ENCODE measurements at places on chromosomes 16 and 17.

DNA sequence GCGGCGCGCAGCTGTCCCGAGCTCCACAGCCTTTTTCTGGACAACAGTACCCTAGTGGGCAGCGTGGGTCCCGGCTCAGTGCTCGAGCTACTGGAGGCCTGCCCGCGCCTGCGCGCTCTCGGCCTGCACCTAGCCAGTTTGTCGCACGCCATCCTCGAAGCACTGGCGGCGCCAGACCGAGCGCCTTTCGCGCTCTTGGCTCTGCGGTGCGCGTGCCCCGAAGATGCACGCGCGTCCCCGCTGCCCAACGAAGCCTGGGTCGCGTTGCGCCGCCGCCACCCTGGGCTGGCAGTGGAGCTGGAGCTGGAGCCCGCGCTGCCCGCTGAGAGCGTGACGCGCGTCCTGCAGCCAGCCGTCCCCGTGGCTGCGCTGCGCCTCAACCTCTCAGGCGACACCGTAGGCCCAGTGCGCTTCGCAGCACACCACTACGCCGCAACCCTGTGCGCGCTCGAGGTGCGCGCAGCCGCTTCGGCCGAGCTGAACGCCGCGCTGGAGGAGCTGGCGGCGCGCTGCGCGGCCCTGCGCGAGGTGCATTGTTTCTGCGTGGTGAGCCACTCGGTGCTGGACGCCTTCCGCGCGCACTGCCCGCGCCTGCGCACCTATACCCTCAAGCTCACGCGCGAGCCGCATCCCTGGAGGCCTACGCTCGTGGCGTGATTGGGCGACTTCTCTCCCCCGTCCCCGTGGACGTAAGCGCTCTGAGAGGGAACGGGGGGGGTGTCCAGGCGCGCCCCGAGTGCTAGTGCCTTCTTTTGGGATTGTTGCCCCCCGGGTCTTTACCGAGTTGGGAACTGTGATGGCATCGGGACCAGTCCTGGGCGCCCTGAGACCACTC is 1.2 kb upstream of the HSF4 start:
- DNase-seq = no peak

DNA sequence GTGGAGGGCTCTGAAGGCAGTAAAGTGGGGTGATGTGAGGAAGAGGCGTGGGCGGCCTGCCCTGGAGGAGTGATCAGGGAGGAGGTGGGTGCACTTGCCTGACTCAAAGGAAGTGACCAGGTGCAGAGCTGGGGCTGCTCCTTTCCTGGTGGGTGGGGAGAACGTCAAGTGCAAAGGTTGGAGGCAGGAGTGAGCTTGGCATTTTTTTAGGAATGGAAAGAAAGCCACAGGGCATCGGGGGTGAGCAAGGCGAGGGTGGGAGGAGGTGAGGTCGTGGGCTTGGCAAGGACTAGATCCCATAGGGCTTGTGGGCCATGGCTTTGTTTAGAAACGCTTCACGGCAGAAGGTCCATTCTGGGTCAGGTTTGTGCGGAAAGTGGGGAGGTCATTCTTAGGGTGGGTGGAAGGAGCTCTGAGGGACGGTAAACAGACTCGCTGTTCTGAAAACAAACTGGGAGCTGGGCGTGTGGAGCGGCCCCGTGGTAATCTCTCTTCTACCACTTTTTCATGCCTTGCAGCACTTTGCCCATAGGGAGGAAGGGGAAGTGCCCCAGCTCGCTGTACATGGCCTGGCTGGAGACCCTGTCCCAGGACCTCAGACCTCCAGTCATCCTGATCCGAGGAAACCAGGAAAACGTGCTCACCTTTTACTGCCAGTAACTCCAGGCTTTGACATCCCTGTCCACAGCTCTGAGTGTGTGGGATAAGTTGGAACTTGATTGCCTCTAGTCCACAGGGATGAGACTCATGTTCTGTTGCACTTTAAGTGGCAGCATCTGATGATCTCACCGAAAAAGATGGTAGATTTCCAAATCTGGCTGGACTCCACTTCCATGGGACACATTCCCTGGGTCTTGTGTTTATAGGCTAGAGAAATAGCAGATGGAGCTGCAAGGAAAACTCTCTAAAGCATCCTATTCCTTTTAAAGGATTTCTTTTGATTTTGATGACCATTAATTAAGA is 18.9 kb upstream of the HERPUD1 start:
- no peak for DNase-seq

DNA sequence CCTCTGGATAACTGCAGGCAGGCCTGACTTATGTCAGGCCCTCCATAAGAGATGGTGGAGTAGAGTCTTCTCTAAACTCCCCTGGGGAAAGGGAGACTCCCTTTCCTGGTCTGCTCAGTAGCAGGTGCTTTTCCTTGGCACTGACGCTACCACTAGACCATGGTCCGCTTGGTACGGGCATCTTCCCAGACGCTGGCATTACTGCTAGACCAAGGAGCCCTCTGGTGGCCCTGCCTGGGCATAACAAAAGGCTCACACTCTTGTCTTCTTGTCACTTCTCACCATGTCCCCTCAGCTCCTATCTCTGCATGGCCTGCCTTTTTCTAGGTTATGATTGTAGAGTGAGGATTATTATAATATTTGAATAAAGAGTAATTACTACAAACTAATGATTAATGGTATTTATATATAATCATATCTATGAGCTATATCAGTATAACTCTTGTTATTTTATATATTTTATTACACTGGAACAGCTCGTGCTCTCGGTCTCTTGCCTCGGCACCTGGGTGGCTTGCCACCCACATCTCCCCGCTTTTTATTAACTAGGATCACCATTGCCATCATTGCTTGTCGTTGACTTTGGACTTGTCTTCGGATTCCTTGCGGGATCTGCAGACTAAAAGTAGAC is 59.8 kb upstream of the ARL4D start:
- no peak for DNase-seq

DNA sequence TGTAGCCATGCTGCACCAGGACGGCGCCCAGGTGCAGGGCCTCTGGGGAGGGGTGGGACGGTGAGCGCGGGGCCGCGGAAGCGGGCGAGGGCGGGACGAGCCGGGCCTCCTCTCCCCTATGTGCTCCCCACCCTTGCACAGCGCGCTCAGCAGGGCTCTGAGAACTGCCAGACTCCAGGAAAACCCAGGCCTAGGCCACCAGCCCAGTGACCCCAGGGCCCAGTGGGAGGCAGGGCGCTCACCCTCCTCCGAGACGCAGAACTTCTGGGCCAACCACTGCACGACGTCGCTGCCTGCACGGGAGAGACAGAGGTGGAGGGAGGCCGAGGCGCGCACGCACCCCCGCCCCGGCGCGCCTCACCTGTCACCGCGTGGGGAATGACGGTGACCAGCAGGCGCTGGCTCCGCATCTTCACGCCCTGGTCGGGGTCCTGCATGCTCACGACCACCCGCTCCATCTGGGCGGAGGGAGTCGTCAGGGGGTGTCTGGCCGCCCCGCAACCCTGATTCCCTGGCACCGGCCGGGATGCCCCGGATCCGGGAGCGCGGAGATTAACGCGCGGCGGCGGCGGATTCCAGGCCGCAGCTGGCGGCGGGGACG is 603 bp downstream of the RGS11 start:
- peak; percentile 64 for DNase-seq

DNA sequence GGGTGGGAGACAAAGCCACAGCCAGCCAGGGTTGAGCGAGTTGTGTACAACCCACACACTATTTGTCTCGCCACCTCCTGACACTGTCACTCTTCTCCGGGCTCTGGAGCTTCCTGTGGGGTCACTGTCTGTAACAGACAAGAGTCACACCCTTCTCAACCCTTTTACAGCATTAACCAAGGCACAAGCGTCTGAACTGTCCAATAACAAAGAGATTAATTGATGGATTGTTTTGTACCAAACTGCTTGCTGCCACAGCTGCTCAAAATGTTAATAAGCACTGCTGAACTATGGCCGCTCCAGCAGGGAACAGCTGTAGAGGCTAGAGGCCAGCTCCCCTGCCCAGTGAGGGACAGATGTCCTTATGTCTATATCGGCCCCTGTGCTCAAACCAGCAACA is 25.2 kb upstream of the HYDIN start:
- no peak for DNase-seq

- no peak for DNase-seq
These were observed 62.3 kb downstream of the ZDHHC7 start for GRCh38 chr16:84948851-84949610.

- no peak for DNase-seq
These were observed 8.4 kb downstream of the FOXN1 start for GRCh38 chr17:28514561-28515002.

DNA sequence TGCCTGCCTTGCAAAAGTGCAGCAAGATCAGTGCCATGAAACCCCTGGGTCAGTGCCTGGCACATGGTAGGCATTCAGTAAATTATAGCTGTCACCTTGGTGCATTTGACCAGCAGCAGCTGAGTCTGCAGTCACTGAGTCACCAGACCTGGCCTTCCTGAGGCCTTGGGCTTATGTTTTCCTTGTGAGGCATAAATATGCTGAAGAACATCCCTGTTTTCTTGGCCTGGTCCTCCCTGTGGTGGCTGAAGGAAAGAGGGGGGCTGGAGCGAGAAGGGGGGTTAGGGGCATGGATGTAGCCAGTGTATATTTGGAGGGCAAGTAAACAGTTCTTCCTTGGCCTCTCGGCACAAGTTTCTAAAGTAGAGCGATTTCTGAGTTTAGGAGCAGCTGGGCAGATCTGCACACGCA is 26.5 kb downstream of the EPN2 start:
- no peak for DNase-seq

DNA sequence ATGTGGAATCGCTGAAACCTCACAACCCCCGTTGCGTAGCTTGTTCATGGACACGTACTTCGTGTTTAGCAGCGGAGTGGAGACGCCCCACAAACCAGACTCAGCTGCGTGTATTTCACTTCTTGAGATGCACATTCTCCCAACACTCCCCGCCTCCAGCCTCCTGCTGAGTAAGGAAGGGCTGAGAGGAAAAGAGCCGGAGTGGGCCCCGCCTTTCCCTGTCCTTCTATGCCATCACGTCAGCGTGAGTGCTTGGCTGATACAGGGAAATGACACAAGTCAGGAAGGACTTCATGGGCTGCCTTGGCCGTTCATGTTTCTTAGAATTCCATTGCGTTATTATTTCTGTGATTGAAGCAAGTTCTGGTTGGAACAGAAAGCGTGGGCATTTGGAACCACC is 68.6 kb upstream of the CBX4 start:
- DNase-seq = no peak

- no peak for DNase-seq
These were observed 129.8 kb downstream of the NTN1 start for GRCh38 chr17:9151091-9151490.

GRCh38 chr17:78179372-78179771 is 7.5 kb downstream of the TK1 start:
- DNase-seq = no peak

DNA sequence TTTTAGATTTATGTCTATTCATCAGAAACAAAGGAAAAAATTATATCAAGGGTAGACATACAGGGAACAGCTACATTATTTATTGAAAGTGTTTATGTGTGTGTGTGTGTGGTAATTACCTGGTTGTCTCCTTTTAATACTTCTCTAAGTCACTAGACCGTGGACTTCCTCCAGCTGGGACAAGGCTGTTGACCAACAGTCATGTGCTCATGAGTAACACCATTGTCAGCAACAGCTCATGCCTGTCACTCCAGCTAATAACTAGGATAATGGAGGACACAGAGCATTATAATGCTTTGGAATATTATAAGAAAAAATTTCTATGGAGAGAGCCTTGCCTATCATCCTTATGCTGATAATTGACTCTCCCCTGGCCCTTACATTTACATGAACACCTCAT is 125.3 kb upstream of the SALL1 start:
- no peak for DNase-seq

- DNase-seq = no peak
These were observed 24.8 kb downstream of the MYO18A start for GRCh38 chr17:29155227-29155965.

- no peak for DNase-seq
These were observed at the start of gene KATNB1 for GRCh38 chr16:57735755-57736418. Gene KATNB1 (plus strand): TSS chr16:57735770. CDS start chr16:57737244, 1,474 bp downstream.

DNA sequence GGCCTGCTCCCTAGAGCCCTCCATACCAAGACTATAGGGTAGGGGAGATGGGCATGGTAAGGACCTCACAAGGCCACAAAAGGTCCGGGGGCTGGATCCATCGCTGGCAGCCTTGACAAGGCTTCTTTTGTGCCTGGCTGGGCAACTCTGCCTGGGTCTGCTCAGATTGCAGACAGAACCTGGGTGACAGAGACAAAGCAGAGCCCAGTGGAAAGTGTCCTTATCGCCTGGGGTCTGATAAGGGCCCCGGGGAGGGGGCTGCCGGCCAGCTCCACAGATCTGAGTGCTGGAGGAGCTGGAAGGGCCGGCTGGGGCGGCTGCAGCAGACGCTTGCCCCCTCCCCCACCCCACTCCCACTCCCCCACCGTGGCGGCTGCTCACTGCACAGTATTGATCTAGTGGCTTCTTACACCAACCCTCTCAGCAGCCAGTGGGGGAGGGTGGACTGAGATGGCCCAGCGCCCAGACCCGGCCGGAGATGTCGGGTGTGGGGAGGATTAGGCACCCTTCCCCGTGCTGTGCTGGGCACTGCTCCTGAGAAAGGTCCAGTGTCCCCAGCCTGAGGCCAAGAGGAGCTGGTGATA is 7.2 kb downstream of the MMP15 start:
- DNase-seq = no peak

- no peak for DNase-seq
These were observed 16.6 kb upstream of the RNF135 start for GRCh38 chr17:30954046-30954830.

DNA sequence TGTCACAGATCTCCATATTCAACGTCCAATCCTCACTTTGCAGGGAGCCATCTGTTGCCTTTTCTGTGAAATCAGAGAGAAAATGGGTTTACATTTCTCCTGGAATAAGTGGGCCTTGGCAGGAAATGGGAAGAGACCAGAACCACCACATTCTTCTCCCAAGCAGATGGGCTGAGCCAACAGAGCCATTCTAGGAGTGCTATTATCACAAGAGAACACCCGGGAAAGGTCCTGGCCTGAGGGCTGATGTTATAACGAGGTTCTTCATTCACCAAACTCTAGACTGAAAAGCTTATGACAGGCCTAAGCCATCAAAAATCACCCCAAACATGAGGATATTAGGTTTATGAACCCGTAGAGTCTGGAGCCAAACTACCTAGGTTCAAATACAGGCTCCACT is 64.7 kb downstream of the TOM1L2 start:
- no peak for DNase-seq

GRCh38 chr16:2205967-2206313 is 686 bp downstream of the MLST8 start:
- DNase-seq = no peak

DNA sequence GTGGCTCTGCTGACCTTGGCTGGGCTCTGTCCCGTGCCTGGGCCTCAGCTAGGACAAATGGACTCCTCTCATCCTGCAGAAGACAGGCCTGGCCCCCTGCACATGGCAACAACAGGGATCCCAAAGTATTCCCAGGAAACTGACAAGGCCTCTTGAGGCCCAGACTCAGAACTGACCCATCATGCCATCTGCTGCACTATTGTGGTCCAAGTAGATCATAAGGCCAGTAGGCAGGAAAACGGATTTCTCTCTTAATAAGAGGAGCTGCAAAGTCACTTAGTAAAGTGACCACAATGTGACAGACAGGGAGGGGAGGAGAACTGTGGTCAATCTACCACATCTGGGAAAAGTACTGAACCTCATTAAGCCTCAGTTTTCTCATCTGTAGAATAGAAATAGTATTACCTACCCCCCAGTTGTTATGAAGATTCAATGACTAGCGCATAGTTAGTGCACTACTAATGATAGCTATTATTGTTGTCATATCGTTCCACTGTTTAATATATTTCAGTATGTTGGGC is 62.1 kb upstream of the TNRC6A start:
- no peak for DNase-seq
